Fibroblast of skin of left quadriceps (primary cell): ENCODE measurements at places on chromosomes 6 and 20.

DNA sequence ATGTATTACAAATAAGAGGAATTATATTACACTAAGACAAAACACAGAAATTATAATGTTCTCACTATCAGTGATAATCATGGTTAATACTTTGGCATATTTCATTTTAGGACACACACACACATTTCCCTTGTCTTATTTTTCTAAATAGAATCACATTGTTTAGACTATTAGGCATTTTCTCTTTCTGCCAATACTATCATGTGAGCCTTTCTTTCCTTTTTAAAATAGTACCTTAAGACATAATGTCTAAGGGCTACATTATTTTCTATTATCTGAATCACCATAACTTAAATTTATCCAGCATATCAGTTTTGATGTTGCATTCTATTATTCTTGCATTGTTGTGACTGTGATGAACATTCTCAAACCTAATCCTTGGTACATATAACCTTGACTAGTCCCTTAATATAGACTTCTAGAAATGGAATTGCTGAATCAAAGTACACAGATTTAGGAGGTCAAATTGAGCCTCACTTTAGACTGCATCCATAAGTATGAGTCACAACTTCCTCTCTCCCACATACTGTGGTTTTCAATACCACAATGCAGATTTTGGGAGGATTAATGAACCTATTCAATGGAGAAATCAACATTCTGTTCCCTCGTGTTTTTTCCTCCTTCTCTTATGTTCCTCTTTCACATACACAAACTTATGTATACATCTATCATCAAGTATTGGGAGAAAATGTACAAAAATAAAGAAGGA is 212.6 kb downstream of the MOXD1 start:
- peak; percentile 65 for DNase-seq

DNA sequence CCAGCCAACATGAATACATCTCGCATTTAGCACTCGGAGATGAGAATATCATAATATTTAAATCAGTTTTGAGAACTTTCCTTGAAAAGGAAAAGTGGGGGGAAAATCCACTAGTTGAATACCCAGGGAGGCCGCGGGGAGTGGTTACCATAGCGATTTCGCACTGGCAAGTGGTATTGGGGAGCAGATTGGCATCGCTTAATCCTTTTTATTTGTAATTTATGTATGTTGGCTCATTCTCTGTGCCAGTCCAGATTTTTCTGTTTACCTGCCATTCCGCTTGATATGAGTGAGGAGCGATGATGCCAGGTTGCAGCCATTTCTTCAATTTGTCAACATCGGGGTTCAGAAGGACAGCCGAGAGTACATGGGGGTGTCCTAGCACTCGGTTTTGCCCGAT is 291.8 kb downstream of the ZNF217 start:
- DNase-seq, result no peak

- no peak for DNase-seq
Measured at GRCh38 chr20:58981628-58982364, 740 bp downstream of the NELFCD start.

DNA sequence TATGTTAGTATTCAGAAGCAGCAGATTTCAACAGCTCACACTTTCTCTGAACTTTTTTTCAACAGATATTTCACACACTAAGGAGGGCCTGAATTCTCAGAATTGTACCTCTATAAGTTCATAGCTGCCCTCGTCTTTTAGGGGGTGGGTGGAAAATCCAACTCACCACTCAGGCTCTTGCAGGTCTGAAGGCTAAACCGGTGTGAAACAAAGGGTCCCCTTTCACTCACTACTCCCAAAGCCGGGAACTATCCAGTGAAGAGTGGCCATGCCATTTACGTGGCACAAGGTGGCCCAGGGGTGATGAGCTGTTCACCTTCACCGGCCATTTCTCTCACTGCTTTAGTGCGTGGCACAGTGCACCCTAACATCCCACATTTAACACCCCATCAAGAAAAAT is 24.2 kb downstream of the TBC1D7 start:
- DNase-seq, result no peak

GRCh38 chr6:43304882-43305281 is 3.7 kb downstream of the CRIP3 start:
- no peak for DNase-seq

DNA sequence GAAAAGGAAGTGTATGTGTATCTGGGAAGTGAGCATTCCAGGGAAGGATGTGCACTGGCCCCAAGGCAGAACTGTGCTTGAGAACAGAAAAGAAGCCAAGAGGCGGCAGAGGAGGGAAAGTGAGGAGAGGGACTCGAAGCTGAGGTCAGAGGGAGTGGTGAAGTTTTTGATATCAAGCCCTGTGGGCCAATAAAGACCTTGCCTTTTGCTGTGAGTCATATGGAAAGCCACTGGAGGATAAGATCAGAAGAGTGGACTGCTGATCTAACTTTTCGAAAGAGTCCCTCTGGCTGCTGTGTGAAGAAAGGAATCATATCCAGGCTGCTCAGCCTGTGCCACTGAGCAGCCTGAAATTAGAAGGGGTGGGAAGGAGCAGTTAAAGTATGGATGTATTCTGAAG is 99.4 kb downstream of the EYA4 start:
- no peak for DNase-seq

GRCh38 chr6:140438346-140438735 is 1063.9 kb upstream of the CITED2 start:
- DNase-seq, result peak; percentile 28

- DNase-seq, result no peak
Measured at GRCh38 chr6:79404261-79404660, 133.0 kb downstream of the LCA5 start.

DNA sequence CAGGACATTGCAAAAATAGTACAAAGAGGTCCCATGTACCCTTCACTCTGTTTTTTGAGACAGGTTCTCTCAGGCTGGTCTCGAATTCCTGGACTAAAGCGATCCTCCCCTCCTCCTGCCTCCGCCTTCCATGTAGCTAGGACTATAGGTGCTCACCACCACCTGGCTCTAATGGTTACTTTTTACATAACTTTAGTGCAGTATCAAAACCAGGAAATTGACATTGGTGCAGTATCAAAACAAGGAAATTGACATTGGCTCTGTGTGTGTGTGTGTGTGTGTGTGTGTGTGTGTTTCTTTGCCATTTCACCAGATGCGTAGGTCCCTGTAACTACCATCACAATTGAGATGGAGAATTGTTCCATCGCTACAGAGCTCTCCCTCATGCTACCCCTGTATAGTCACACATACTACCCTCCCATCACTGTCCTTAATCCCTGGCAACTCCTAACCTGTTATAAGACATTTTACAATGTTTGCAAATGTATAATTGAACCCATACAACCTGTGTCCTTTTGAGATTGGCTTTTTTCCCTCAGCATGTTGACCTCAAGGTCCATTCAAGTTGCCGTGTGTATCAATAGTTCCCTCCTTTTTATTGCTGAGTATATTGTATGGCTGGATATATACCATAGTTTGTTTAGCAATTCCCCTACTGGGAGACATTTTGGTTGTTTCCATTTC is 28.3 kb upstream of the RIPOR2 start:
- no peak for DNase-seq

DNA sequence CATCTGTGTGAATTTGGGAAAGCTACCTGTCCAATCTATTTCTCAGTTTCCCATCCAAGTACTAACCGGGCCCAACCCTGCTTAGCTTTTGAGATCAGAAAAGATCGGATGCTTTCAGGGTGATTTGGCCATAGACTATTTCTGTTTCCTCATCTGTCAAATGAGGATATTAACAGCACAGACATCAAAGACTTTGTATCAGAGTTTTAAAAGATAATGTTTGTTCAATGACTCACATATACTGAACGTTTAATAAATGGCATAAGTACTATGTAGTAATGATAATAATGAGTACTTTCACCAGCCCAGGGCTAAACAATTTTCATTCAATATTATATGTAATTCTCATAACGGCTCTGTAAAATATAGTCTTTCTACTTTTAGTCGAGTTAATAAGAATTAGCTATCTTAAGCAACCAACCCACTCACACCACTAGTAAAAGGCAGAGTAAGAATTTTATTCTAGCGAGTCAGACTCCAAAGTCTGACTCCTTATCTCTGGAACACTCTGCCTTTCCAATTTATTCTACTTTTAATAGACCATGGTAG is 216.5 kb downstream of the ARHGAP18 start:
- no peak for DNase-seq

DNA sequence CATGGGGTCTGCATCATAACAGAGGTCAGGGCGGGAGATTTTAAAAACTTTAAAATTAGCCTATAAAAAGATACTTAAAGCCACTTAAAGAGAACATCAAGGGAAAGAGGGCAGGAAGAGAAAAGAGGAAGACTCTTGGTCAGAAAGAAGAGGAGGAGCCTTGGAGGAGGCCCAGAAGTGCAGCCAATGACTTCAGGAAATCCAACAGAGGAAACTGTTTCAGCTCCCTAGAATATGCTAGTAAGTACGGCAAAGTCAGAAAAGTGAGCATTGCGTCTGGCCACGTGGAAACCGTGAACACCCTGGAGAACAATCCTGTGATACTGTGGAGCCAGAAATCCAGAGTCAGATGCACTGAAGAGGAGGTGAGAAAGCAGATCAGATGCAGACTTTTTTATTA is 22.5 kb upstream of the NHSL1 start:
- DNase-seq, result no peak

- no peak for DNase-seq
Measured at GRCh38 chr20:3454831-3455230, 16.0 kb upstream of the ATRN start.

DNA sequence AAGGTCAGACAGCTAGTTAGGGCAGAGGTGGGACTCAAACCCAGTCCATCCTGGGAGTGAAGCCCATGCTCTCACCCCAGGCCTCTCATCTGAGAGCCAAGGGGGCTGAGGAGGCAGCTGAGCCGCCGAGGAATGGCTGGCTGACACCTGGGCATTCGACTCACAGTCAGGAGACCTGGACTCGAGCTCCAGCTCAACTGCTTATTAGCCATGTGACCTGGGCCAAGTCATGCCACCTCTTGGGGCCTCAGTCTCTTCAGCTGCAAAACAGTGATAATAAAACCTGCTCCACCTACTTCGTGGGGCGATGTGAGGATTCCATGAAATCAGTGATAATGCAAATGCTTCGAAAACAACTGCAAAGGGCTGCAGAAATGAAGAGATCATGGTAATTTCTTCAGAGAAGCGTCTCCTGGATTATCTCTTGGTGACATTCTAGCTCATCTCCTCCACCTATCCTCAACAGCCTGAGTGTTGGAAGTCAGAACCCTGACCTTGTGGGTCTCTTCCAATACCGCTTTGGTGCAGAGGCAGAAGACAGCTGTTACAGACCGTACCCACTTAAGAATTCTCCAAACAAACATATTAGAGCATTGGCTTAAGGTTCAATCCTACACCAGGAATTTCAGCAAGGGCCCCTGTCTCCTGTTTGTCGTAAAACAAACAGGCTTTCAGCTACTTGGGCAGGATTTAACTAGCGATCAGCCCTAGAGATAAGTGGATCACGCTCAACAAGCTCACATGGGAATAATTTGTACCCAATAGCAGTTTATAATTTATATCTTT is 60.0 kb upstream of the PIM1 start:
- no peak for DNase-seq

GRCh38 chr6:11427723-11428245 is 109.8 kb upstream of the TMEM170B start:
- no peak for DNase-seq

DNA sequence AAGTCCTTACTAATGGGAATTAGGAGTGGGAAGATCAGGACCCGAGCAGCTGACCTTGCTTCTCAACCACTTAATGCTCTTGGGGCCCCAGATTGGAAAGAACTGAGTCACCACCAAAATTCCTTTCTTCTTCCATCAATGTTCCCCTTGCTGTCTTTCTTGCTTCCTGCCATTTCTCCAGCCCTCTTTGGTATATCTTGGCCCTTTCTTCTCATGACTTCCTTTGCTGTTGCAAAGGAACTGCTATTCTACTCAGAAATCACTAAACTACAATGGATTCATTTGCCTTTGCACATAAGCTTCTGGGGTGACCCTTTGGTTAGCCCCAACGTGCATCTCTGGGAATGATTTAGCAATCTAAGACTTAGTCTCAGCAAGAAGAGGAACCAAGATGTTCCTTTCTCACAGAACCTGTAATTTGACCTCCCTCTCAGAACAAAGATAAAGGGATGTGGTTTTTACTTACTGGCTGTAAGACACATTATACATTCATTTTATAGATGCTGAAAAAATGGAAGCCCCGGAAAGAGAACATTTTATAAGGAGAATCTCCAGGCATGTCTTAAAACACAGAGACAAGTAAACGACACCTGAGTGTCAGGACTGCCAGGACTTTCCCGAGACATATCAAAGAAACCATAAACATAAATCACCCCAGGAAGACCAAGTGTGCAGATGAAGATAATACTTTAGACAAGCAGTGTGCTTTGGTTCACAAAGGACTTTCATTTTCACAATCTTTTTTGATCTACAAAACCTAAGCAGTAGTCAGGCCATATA is 99.0 kb upstream of the TNFAIP3 start:
- DNase-seq, result no peak

GRCh38 chr20:61968932-61969331 is 96.7 kb downstream of the TAF4 start:
- no peak for DNase-seq

DNA sequence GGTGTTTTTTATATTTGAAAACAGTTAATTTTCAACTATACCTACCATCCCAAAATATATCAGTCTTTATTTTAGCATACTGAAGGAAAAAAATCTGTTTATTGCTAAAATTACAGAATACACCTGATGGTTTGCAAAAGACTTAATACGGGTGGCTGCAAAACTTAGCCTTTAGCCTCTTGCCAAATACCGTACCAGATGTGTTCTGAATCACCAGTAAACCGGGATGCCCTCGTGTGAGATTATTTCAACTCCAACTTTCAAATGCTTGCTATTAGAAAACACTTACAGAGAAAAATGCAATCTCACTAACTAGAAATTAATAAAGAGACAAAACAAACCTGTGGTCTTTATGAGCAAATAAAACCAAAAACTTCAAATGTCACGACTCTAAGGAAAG is 36.0 kb downstream of the REV3L start:
- no peak for DNase-seq

GRCh38 chr20:6606651-6607050 is 160.8 kb upstream of the BMP2 start:
- DNase-seq, result no peak

DNA sequence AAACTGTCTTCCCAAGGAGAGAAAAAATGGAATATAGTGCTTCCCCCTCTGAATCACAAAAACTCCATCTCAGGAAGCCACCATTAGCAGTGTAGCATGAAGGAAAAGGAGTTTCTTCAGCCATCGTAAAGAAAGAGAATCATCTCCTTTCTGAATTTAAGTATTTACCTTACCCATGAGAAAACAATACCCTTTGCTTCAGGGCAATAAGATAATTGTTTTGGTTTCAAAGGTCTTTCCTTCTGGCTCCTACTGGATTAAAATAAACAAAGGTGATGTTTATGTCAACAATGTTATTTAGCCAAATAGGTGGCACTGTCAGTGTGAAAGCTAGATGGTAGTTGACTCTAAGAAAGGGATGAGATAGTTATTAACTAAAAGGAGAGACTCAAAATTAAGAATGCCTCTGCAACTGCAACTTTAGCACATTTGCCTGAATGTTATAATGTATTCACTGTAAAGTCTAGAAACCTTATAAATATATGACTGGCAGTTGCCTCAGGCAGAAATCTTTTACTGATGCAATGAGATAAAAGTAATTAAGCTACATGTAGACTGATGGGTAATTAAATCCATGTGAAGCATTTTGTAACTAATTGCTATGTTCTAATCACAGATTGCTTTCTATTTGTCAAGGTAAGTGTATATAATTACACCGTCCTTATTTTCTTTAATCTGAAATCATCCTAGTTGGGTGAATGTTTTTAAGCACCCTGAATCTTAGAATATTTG is 399.0 kb downstream of the CDKAL1 start:
- DNase-seq, result no peak
